ENCODE measurements at places on chromosomes 12 and 14.

DNA sequence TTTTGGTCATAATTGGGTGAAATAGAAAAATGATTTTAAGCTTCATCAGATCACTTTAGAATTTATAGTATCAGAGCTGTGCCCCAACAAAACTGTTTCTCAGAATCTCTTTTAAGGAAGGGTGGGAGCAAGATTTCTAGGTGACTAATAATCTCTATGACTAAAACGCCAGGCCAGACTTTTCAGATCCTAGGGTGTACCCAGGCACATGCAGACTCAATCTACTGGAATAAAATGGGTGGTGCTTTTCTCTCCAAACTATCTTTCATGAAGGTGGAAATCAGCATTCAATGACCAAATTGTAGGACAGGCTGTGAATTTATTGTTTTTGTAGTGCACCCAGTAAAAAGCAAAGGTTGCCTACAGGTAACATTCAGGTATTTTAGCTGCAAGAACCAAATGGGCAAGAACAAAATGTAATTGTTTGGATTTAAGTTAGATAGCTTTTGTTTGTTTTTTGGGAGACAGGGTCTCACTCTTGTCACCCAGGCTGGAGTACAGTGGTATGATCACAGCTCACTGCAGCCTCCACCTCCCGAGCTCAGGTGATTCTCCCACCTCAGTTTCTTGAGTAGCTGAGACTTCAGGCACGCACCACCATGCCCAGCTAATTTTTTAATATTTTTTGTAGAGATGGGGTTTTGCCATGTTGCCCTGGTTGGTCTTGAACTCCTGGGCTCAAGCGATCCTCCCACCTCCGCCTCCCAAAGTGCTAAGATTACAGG, 49.5 kb downstream of the PPP2R5C start:
- DNase-seq, result no peak

- no peak for DNase-seq
These were observed 404.2 kb downstream of the ETNK1 start for GRCh38 chr12:23029185-23029584.

- DNase-seq, result no peak
These were observed 121.3 kb downstream of the TBX3 start for GRCh38 chr12:114562654-114563053.

DNA sequence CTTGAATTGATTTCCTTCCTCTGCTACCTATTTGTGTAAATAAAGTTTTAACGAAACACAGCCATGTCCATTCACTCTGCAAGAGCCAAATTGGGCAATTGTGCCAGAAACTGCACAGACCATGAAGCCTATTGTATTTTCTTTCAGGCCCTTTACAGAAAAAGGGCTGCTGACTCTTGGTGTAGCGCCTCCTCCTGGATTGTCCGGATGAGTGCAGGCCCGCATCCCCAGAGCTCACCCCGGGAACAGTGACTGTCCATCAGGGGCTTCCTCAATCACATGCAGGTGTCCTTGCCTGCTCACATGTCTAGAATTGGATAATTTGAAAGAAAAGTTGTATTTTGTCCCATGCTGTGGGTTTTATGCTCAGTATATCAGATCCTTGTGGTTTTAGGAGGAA, 1282.2 kb downstream of the AACS start:
- DNase-seq, result no peak

DNA sequence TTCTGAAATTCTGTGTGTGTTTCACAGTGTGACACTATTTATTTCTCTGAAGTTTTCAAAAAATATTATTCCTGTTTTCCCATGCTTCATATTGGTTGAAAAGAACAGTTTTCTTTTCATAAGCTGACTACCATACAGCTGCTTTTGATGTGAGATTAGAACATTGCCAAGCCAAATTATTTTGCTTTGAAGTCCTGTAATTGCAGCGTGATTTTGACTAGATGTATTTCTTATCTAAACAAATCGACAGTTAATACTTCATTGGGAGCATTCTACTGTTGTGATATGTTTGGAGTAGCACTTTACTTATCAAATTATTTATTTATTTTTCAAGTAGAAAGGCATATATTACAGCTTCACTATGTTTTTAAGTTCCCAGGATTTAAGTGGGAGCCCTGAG, 132.0 kb downstream of the DACT1 start:
- DNase-seq, result no peak

- DNase-seq, result no peak
These were observed 274.1 kb downstream of the PCNX1 start for GRCh38 chr14:71181215-71182003.

- no peak for DNase-seq
These were observed 20.9 kb upstream of the EEA1 start for GRCh38 chr12:92950011-92950410.

DNA sequence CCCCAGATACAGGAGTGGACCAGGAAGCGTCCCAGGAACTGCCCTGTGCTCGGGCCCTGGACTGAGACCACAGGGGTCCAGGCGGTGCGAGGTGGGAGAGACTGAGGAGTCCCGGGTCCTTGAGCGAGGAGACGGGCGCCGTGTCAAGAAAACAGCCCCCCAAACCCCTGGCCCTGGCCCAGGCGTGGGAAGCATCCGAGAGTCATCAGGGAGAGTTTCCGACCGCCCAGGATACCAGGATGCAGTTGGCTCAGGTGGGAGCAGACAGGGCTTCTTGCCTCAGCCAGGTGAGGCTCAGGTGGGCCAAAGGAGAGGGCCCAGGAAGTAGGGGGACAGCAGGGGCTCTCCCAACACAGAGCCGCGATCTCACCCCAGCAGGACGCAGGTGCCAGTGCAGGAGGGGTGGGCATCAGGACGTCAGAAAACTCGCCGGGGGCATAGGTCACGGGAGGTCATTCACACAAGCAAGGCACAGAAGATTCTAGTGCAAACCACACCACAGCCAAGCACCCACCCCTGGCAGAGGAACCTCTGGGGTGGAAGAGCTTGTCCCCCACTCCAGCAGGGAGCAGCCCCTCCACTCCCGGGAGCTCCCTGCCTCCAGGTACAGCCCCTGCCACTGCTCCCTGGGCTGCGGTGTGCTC, 102.5 kb upstream of the EIF5 start:
- DNase-seq, result no peak
